GM23248 (cell line): ENCODE measurements at places on chromosomes 4 and X. TPM values are rescaled to one million over a fixed set of nuclear protein-coding genes. Genes with fewer than 3 reads are reported as not detected.

The HSD17B13 gene
- polyA plus RNA-seq: not detected in 2 replicates

The PCDH19 gene
- 0.05 and 0.16 TPM in 2 replicates for polyA plus RNA-seq

- 0 out of 2 replicates have a peak overlapping the region, but pooled peaks have one; percentile 9 for H3K4me3 ChIP-seq
- H3K36me3 ChIP-seq: peaks cover 27% of the 10 kb centered on the region
- peak; percentile 93 for DNase-seq
- no peaks in the 10 kb centered on the region for H3K27me3 ChIP-seq
- H3K27ac ChIP-seq: peak overlapping the region; percentile 65
Measured at GRCh38 chr4:145130788-145131399, 32.8 kb downstream of the ABCE1 start.

The PARM1 gene
- polyA plus RNA-seq: 0.14 TPM in 1 of 2 replicates, not detected in the other

DNA sequence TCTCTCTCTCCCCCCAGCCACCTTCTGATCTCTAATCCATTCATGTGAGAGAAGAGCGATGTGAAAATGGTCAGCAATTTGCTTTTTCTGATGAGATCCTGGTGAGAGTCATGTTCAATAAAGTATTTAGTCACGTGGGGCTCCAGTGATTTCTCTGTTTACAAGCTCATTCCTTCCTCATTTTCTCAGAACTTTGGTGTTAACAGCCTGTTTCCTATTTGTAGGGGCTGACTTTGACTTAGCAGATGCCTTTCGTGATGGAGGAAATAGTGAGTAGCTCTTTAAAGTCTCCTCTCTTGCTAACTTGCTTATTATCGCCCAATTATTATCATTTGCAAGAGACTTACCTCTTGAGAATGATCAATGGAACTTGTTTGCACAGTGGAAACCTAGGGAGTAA, 72.6 kb upstream of the CD99 start:
- no peak for DNase-seq
- peaks cover 8% of the 10 kb centered on the region for H3K4me1 ChIP-seq
- H3K36me3 ChIP-seq: no peaks in the 10 kb centered on the region
- no peak overlapping the region for H3K4me3 ChIP-seq
- no peaks in the 10 kb centered on the region for H3K27me3 ChIP-seq
- H3K27ac ChIP-seq: no peak overlapping the region

DNA sequence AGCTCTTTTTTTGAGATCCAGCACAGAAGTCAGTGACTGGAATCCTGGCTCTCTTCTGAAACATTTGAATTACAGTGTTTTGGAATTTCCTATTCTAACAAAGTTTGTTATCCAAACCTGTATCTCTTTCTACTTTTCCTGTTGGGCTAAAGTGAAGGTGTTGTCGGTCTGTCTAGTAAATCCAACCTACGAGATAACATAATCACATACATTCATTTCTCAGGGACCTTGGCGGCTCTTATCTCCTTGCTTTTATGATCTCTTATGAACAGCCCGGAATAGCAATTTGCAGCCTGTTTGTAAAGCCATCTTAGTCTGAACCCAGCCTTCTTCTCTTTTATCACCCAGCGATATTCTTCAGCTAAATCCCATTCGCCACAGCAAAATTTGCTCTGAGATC, 14.5 kb downstream of the PPARGC1A start:
- H3K27ac ChIP-seq: no peak overlapping the region
- no peak overlapping the region for H3K4me3 ChIP-seq
- no peaks in the 10 kb centered on the region for H3K4me1 ChIP-seq
- H3K36me3 ChIP-seq: no peaks in the 10 kb centered on the region

DNA sequence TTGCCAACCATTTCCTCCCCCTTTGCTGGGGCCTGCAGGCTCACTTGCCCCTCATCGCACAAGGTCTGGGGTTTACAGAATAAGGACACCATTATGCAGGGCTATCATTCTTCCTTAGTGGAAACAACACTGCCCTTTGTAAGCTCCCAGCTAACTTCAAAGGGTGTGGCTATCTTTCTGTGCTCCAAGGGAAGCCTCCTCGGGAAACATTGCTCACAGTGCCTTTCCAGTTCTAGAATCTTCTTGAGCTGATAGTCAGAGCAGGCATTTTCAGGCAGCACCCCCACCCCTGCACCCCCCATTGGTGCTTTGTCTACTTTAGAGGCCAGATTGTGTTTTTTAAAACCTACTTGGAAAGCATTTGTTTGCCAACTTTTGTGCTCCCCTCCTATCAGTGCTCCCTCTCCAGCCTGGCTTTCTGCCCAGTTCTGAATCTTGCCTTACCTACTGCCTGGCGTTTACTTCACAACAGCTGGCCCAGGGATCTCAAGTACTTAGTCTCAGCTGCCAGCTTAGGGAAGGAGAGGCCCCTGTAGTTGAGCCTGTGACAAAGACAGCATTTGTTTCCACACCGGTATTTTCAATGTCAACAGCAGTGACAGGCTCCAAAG, 53.5 kb downstream of the PLAC1 start:
- H3K4me1 ChIP-seq: peaks cover 36% of the 10 kb centered on the region
- H3K36me3 ChIP-seq: no peaks in the 10 kb centered on the region
- no peak overlapping the region for H3K4me3 ChIP-seq

The EDA2R gene
- polyA plus RNA-seq: 13.4 and 14.5 TPM in 2 replicates

DNA sequence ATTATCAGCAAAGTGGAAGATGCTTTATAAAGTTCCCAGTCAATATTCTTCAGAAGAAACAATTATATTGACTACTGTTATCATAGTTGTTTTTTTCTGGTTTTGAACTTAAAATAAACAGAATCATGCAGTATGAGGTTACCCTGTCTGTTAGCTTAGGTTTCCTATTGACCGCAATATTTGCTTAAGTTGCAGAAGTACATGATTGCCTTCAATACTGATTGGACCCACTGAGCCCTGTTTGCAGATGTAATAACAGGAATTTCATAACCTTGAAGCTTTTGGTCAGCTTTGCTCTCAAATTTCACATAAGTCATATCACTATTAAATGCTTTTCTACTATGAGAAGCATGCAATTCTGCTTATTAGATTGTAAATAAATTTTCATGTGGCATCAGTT, 229.1 kb upstream of the FSTL5 start:
- no peak overlapping the region for H3K4me3 ChIP-seq
- H3K27me3 ChIP-seq: no peaks in the 10 kb centered on the region

The EVC gene
- polyA plus RNA-seq: 4.0 and 4.9 TPM in 2 replicates

The DEFB131A gene
- not detected in 2 replicates for polyA plus RNA-seq
